ENCODE measurements at places on chromosomes 3 and 15. TPM values are rescaled to one million over a fixed set of nuclear protein-coding genes. Genes with fewer than 3 reads are reported as not detected.

DNA sequence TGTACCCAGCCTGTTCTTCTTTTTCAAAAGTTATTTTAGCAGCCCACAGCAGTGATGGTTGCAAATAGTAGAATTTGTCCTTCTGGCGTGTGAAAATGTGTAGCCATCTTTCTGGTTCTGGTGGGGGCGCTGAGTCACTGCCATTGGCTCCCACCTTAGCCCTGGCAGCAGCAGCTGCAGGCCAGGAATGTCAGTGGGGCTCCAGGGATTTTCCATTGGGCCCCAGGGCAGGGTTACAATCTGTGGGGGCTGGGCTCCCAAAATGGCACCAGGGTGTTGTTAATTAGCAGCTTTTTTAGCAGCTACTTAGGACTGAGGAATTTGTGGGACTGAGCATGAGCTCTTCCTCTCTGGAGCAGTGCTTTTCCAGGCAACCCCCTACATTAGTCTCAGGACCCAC is 38.9 kb downstream of the TOPAZ1 start:
- no peak for DNase-seq

- DNase-seq, result no peak
These were observed 2.2 kb upstream of the INTS14 start for GRCh38 chr15:65612949-65613744.

The SLC22A13 gene
- 2.6 TPM for polyA plus RNA-seq

DNA sequence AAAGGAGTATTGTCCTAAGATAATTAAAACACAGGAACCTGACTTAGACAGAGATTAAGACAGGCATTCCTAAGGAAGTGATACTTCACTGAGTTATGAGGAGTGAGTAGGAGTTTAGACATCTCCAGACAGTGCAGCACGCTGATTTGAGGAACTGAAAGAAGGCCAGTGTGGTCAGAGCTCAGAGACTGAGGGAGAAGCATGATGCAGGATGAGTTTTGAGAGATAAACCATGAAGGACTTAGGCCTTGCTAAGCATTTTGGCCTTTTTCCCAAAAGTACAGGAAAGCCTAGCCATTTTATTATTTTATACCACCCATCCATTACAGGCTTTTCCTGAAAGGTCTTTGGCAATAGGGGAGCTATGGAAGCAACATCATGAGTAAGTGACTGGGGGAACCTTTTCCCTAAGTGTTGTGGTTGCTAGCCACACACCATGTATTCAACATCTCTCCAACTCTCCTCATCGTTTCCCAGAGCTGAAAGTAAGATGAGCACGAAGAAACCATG is 375.6 kb upstream of the TPRG1 start:
- DNase-seq, result no peak

The CFAP161 gene
- polyA plus RNA-seq, result 0.43 TPM

The KY gene
- 2.0 TPM for polyA plus RNA-seq

DNA sequence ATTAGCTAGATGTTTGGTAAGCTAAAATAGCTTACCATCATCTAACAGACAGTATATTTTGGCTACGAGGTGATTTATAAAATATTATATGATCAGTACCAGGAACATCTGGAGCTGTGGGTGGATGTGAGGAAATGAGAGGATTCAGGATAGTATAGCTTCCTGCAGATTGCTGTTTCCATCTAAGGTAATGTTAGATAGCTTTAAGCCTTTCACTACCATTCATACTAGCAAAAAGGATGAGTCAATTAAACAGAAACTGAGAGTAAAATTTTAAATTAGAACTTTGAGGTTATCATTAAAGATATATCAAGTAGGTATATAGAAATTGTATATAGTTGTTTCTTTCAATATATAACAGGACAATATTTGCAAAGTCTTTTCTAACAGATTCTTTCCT is 8.0 kb downstream of the ZBTB20 start:
- no peak for DNase-seq

GRCh38 chr3:164390046-164390445 is 688.2 kb downstream of the SI start:
- DNase-seq, result no peak

GRCh38 chr3:58358092-58358491 is 25.4 kb downstream of the PXK start:
- no peak for DNase-seq

DNA sequence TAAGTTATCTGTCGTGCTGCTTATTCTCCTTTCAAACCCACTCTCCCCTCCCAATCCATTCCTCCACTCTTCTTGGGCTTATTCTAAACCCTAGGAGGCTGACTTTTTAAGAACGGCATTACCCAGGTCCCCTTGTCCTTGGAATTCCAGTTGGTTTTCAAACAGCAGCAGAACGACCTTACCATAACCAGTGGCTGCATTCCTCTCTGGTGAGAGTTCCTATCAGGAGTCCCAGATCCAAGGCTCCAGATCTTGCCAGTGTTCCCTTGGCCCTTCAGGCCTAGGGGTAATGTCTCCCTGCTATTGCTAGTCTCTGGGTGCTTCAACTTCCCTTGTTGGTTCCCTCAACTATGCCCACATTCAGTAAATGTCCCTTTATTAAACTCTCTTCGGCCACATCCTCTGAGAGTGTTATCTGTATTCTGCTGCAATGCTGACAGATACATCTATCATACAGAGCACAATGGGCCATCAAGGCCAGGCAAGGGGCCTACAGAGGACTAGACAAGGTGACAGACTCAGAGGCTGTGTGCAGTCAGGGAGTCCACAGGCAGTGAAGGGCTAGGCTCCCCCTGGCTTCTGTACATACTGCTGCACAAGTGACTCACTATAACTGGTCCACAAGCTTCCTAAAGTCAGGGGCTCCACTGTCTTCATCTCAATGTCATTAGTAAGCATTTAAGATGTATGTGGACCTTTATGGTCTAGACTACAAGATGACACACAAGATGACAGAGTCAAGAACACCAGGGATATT is 10.1 kb downstream of the LYSMD2 start:
- DNase-seq, result no peak

DNA sequence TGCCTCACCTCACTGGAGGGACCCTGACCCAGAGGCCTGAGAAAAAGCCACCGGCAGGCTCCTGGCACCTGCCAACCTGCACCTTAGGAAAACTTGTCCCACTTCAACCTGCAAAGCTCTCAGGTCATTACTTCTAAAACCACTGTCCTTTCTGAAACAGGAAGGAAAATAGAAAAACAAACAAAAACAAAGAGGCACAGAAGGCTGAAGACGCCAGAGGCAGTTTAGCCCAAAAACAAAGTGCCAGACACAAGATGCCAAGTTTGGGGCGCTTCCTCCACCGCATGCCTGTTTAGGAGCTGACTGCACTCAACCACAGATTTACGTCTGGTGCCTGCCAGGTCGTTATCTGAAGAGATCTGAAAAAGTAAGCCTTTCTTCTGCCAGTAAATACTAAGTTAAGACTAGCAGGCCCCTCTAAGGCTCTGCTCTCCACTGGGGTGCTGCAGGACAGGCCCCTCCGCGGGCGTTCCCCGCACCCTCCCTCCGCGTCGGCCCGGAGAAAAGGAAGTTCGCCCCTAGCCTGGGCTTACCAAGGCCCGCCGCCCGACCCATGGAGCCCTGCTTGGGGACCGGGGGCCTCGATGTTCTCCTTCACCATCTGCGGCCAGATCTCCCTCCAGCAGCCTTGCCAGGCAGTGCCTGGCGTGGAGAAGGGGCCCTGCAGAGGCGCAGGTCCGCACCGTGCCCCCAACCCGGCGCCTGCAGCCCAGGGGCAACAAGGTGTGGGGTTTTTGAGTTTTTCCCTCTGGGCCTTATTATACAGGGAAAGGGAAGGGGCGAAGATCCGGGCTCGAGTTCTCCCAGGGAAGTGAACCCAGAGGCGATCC is 1.3 kb downstream of the GOLGA8A start:
- DNase-seq, result no peak

- no peak for DNase-seq
These were observed 163.8 kb upstream of the ARHGEF26 start for GRCh38 chr3:153957421-153957820.

DNA sequence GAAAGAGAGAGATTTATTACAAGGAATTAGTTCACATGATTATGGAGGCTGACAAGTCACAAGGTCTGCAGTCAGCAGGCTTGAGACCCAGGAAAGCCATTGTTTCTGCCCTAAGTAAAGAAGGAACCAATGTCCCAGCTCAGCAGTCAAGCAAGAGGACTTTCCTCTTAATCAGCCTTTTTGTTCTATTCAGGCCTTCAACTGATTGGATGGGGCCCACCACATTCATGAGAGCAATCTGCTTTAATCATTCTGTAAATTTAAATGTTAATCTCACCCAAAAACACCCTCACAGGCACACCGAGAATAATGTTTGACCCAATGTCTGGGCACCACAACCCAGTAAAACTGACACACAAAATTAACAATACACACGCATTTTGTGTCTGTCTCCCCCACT is 64.3 kb downstream of the TRIM42 start:
- DNase-seq, result no peak

DNA sequence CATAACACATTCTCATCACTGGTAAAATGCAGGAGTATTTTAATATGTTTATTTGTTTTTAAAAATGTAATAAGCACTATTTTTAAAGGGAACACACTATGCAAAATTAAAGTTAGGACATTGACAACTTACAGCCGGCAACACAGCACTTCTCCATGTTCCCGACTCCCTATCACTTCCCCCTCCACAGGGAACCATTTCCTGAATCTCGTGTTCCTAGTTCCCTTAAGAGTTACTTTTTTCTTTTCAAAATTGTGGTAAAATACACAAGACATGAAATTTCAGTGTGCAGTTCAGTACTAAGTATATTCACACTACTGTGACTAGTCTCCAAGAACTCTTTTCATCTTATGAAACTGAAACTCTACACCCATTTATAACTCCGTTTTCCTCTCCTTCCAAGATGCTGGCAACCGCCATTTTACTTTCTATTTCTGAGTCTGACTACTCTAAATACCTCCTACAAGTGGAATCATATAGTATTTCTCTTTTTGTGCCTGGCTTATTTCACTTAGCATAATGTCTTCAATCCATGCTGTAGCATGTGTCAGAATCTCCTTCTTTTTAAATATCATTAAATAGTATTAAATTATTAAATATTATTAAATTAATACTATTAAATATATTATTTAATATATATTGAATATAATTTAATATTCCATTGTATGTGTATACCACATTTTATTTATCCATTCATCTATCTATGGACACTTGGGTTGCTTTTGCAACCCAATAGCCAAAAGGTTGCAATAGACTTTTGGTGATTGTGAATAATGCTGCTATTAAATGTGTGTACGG is 25.9 kb upstream of the UBE2Q2 start:
- DNase-seq, result no peak

DNA sequence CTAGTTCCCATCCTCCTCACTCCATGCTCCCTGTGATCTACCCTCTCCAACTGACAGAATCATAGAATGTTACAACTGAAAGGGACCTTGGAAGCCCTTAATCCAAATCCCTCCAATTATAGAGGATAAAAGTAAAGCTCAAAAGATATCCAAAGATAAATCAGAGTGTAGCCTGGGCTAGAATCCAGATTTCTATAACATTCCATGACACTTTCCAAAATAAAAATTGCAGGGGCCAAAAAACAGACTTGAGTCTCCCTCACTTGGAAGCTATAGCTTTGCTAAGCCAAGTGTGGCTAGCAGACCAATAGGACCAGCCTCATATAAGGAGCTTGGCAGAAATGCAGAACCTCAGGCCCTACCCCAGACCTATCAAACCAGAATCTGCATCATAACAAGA is 148.1 kb downstream of the NTRK3 start:
- no peak for DNase-seq

The GOLGA6A gene
- polyA plus RNA-seq, result 0.18 TPM

The OSBPL10 gene
- polyA plus RNA-seq, result 23.5 TPM

DNA sequence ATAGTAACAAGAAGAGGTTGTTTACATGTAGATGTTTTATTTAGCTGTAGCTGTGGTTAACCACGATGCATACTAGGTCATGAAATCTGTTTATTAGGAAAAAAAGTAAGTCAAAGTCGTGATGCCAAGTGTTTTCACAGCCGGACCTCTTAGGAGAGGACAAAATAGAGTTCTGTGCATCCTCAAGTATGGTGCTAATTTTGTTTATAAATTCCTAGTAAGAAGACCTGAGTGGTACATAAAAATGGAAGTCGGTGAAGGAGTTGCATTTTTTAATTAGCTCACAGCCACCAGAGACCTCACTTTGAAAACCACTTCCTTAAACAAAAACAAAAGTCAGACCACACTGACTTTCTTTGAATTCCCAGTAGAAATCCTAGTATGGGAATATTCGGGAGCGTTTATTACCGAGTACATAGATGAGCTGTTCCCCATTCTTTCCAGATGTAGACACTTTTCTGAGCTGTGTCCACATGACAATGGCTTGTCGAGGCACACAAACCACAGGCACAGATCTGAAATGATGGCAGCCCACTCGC is 143.6 kb upstream of the UBE2E1 start:
- DNase-seq, result no peak

The CAMKV gene
- polyA plus RNA-seq, result 0.26 TPM

DNA sequence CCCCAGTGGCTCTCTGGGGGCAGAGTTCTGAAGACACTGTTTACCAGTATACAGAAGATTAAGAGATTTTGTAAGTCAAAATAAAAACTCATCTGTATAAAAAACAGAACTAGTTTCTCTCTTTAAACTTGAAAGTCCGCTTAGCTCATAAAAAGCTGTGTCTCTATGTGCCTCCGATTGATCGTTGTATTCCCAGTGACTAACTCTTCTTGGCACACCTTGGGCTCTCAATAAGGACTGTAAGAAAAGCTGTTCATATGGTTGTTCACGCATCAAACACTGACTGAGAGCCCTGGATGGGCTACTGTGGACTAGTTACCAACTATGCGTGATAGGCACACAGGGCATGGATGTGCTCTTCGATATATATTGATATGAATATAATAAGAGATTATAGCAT is 107.9 kb downstream of the P3H2 start:
- DNase-seq, result no peak

The SNTN gene
- not detected for polyA plus RNA-seq

GRCh38 chr15:95626501-95627361 is 703.8 kb upstream of the NR2F2 start:
- peak; percentile 86 for DNase-seq

The PAQR5 gene
- polyA plus RNA-seq, result 32.8 TPM

The C3orf52 gene
- 5.3 TPM for polyA plus RNA-seq

GRCh38 chr3:64290864-64291263 is 65.6 kb upstream of the PRICKLE2 start:
- no peak for DNase-seq

The NR2E3 gene
- 0.99 TPM for polyA plus RNA-seq

- DNase-seq, result no peak
These were observed 24.8 kb upstream of the CMTM7 start for GRCh38 chr3:32366638-32367397.

The ECT2 gene
- polyA plus RNA-seq, result 33.8 TPM

DNA sequence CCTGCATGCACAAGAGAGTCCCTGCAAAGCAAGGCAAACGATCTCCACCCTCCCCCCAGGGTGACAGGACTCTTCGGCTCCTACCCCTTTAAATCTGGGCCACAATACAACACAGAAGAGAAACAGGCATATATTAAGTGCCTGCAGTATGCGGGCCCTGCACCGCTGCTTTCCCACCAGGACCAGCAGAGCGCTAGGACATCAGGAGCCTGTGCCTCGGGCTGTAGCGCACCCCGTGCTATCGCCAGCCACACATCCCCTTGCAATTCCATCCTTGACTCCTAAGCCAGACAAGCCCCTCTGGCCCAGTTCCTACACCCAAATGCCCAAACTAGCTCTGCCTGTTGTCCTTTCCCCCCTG is 4.1 kb downstream of the GALNT15 start:
- no peak for DNase-seq
